Activated T-cell treated with anti-CD3 and anti-CD28 coated beads for 24 hours (primary cell): ENCODE measurements at places on chromosomes 7 and 10.

DNA sequence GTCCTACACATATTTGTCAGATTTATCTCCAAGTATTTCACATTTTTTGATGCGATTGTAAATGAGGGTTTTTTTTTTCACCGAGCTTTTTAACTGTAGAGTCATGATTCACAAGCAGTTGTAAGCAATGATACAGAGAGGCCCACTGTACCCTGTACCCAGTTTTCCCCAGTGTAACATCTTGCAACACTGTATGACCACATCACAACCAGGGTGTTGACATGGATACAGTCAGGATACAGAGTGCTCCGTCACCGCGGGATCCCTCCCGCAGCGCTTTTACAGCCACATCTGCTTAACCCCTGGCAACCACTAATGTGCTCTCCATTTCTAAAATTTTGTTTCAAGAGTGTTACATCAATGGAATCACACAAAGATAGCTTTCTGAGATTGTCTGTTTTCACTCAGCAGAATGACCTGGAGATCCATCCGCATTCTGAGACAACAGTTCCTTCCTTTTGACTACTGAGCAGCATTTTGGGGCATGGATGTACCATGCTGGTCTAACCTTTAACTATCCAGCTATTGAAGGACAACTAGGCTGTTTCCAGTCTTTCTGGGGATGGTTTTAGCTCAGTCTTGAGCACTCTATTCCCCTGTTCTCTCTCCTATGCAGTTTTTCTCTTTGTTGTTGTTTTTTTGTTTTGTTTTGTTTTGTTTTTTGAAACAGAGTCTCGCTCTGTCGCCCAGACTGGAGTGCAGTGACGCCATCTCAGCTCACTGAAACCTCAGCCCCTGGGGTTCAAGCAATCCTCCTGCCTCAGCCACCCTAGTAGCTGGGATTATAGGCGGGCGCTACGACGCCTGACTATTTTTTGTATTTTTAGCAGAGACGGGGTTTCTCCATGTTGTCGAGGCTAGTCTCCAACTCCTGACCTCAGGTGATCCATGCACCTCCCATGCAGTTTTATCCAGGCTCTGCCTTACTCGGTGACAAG, 25.9 kb downstream of the GPRIN2 start:
- no peak for DNase-seq

- DNase-seq: no peak
These were observed 847 bp downstream of the GARS1 start for GRCh38 chr7:30595436-30596013.

DNA sequence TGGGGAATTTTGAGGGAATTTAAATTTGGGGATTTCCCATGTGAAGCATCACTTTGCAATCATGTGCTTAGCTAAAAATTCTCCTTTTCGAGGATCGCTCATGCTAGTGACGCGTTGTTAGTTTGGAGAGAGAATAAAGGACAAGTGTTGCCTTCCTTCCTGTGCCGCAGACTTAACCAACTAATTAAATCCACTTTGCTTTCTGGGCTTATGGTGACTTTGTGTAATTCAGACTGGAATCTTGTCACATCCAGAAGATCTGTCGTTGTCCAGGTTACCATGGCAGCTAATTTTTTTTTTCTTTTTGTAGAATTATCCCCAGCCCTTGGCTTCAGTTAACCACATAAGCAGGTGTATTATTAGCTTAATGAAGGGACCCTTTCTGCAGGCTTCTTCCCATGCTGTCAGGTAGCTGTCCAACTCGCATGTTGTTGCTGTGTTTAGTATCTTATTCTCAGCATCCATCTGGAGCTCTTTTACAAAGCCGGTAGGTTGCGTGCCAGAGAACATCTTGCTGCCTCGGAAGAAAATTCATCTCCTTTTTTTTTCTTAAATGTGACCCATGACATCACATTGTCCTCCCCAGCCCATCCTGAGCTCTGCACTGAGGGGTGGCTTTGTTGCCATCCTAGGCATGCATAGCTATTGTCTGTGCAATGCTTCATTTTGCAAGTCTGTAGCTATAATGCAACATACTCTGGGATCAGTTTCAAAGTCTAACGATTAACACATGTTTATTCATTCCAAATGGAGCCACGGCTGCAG, 47.2 kb upstream of the NRP1 start:
- no peak for DNase-seq

- no peak for DNase-seq
These were observed 287.8 kb downstream of the INHBA start for GRCh38 chr7:41415051-41415450.

- no peak for DNase-seq
These were observed 38.2 kb downstream of the DLG5 start for GRCh38 chr10:77888356-77888703.

GRCh38 chr10:82321724-82322123, 446.7 kb downstream of the NRG3 start:
- no peak for DNase-seq

- no peak for DNase-seq
These were observed 13.0 kb upstream of the INSIG1 start for GRCh38 chr7:155284496-155285274.

GRCh38 chr10:8128511-8128910, 74.0 kb downstream of the GATA3 start:
- DNase-seq: no peak

DNA sequence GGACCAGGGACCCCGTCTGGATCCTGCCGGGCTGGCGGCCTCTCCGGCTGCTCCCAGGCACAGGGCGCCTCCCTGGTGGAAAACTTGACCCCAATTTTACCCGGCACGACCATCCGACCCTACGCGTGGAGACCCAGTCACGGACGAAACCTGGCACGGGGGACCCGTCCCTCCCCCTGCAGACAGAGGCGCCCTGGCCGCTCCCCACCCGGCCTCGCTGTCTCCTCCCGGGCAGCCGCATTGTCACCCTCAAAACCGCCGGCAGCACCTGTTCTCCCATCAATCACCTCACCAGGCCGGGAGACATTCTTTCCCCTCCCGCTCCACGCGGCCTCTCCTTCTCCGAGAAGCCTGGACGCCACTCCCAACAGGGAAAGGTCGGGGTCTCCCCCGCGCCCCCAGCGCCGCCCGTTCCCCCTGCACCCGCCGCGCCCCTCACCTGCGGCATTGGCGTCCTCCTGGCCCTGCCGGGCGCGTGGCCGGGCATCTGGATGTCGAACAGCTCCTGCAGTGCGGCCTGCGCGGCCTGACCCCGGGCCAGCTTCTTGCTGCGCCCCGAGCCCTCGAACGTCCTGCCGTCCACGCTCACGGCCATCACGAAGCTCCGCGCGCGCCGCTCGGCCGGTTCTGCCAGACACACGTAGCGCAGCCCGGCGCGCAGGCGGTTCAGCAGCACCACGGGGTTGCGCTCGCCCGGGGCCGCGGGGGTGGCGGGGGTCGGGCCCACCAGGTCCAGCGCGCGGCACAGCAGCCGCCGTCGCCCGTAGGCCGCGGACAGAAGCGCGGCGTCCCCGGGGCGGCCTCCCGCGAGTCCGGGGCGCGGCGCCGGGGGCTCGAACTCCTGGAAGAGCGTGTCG, 306.6 kb downstream of the WDR37 start:
- no peak for DNase-seq

DNA sequence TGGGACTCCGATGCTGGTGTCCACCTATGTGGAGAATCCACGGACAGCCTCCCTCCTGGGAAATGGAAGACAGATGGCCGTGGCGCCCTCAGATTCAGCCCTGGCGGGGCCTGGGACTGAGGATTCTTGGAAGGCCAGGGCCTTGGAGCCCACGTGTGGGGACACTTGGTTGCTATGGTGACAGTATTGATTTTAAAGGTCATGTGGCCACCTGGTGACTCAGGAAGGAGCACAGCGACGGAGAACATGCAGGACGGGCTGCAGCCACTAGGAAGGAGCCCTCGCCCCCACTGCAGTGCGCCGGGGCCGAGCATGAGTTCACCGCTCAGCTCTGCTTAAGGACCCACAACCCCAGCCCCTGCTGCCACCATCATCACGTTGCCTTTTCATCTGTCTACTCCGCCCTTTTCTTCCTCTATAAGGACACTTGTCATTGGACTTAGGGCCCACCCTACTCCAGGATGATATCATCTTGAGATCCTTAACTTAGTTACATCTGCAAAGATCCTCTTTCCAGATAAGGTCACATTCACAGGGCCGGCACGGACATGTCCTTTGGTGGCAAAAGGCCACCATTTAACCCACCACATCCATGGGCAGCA, 3.7 kb upstream of the STK32C start:
- DNase-seq: no peak

GRCh38 chr7:42385912-42386311, 148.9 kb upstream of the GLI3 start:
- DNase-seq: no peak

GRCh38 chr10:130230036-130230435, 93.8 kb downstream of the GLRX3 start:
- no peak for DNase-seq

GRCh38 chr10:70715853-70716795, 43.8 kb downstream of the ADAMTS14 start:
- DNase-seq: no peak

GRCh38 chr10:50566150-50566549, 57.6 kb downstream of the SGMS1 start:
- DNase-seq: no peak

- DNase-seq: no peak
These were observed 198.4 kb downstream of the CNTNAP2 start for GRCh38 chr7:146314962-146315361.

- DNase-seq: no peak
These were observed 77.9 kb downstream of the PARP12 start for GRCh38 chr7:139984642-139985539.

DNA sequence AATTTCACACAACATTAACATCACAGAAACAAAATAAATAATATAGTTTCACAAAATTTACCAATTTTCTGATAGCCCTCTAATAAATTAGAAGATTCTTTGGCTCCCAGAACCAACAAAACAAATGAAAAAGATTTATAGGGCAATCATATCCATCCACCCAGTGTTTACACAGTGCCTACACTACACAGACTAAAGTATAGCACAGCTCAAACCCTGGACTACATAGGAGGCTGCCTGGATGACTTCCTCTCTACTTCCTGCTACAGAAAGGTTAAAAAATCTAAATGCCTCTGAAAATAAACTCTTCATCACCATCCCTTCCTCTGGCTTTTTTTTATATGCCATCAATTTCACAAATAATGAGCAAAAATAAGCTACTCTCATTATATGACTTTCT, 28.4 kb downstream of the MPP7 start:
- no peak for DNase-seq

DNA sequence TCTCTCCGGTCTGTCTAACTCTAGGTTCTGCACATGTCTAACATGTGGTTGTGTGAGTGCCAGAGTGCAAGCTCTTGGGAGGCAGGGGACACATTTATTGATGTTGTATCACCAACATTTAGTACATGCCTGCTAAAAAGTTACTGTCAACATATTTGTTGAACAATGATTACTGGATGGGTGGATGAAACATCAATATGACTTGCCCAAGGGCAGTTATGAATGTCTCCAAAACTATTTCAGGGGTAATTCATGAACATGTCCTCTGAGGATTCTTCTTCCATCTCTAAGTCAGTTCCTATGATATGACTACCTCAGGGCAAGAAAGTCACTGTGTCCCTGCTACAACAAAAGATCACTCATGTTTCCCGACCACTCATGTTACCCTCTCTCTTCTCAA, 91.3 kb upstream of the STEAP1B start:
- DNase-seq: no peak

DNA sequence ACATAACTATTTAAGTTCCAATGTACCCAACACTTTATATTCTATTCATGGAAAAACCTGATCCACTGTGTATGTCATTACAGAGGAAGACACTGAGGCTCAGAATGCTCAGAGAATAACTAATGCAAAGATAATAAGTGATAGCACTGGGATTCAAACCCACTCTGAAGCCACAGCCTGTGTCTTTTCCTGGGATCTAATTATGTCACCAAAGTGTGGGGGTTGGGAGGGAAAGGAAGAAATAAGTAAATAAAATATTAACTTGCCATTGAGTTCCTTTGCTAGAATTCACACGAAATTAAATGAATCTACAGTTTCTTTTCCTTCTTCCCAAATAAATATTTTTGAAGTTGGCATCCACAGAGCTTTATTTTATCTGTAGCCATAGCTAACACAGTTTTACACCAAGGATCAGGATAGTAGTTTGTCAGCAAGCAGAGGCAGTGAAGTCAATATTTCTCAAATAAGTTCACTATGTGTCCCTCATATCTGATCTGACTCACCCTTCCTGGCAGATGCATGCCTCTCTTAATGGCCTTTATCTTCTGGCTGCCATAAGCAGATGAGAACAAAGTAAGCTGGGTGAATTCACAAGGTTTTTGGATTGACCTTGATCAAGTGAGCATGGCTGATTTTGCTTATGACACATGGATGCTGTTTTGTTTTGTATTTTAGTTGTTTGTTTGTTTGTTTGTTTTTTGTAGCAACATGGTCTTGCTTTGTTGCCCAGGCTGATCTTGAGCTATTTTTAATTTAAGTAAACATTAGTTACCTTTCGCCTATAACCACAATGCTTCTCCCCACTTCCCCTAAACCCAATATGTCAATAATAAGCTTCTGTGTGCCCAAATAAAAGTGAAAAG, 6.3 kb downstream of the RAPGEF5 start:
- no peak for DNase-seq

DNA sequence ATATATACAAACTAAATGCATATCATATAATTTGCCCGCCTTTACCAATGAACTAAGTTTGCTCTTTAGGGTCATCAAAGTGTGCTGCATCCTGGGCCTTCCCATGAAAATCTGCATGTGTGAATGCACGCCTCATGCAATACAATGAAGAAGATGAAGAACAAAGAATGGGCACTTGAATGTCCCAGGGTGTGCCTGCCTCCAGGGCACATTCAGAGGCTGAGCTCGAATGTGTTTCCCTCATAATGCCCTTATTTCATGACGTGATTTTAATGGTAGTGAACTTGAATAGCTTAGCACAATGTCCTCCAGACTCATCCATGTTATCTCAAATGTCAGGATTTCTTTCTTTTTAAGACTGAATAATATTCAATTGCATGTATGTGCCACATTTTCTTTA, 824.9 kb downstream of the TNS3 start:
- DNase-seq: no peak

DNA sequence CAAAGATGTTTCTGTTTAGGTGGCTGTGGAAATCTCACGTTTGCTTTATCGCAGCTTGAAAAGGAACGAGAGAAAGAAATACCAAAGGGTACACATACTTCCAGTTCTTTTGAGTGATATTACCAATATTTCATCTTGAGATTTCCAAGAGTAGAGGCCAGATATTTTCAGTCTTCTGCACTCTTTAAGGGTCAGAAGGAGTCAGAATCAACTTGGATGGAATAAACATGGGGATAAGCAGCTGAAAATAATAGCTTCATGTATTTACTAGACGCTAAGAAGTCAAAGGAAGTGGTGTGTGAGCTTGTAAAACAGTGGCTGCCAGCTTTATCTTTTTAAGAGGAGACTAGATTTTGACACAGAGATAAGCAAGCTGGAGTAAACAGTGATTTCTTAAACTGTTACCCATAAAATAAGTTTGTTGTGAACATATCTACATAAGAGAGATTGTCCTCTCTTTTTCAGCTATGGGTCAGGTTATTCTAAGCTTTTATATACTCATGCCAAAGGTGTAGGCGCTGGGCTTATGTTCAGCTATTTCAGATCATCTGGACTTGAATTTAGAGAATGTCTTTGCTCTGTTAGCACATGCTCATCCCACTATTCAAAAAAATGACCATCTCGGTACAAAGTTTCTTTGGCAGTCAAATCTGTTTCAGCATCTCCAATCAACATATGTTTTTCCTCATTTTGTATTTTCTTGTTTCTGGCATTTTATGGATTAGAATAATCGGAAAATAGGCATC, 170.8 kb upstream of the TCF7L2 start:
- DNase-seq: no peak
